GOT3 (cell line): ENCODE measurements at places on chromosomes 2 and 18.

- DNase-seq: no peak
Measured at GRCh38 chr2:39954346-39954745, 175.3 kb upstream of the THUMPD2 start.

DNA sequence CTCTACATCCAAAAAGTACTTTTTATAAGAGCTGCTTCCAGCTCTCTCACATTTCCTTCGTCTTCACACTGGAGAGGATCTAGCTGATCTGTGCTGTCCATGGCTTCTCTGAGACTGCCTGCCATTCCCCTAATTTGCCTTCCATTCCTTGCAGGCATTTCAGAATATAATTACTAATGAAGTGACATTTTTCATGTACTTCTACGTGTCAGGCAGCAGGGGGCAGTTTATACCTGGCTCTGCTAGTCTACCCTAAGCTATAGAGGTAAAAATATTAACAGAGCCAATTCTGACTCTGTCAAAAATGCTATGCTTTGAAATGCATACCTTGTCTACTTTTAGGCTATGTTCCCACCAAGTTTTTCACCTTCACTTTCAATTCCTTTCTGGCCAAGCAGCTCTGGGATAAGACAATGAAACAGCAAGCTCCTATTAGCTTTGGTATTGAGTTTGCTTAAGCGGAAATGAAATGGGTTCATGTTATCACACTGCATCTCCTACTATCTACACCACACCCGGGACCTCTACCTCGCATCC lies 81.9 kb downstream of the MEP1B start:
- DNase-seq: no peak

DNA sequence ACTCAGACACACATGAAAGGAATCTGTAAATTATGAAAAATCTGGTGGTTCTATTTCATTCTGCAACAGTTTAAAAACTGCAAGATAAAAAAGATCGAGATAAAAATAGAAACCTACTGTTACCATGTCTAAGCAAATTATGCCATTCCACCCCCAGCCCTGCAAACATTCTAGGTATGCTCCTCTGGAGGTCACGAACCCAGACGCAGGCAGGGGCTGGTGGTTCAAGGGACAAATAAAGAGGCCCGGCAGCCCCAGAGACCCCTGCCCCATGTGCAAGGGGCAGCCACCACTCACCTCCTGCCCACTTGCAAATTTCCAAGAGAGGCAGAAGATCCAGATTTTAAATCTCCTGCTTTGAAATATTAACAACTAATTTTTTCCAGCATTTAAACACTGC lies 210.5 kb downstream of the ANAPC1 start:
- DNase-seq: no peak

DNA sequence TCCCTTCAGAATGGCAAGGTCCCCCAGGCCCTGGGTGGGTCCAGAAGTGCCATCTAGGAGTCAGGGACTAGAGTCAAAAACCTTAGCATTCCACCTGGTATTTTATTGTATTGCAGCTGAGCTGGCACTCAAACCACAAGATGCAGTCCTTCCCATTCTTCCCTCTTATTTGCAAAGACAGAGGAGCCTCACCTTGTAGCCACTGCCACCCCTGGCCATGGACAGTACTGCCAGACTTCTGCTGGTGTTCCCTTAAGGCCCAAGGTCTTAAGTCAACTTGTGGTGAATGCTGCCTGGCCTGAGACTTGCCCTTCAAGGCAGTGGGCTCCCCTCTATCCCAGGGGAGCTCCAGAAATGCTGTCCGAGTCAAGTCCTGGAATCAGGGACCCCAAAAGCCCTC lies 6.9 kb downstream of the UGT1A10 start:
- DNase-seq: no peak

- no peak for DNase-seq
Measured at GRCh38 chr2:49029406-49029805, 124.9 kb downstream of the FSHR start.

- DNase-seq: no peak
Measured at GRCh38 chr18:24326211-24326610, 71.4 kb downstream of the OSBPL1A start.

GRCh38 chr2:8684540-8684877 lies 2.7 kb downstream of the ID2 start:
- no peak for DNase-seq

DNA sequence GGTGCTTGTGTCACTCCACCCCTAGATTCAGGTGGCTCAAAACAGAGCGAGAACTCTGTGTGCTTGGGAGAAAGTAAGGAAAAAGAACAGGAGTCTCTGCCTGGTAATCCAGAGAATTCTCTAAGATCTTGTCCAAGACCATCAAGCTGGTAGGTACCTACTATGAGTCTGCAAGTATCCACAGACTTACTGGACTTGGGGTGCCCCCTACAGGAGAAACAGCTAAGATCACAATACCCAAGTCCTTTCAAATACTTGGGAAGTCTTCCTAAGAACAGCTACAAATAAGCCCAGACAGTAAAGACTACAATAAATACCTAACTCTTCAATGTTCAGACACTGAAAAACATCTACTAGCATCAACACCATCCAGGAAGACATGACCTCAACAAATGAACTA lies 1143.6 kb upstream of the ACVR2A start:
- DNase-seq: no peak

GRCh38 chr2:226836548-226836885 lies 663 bp downstream of the RHBDD1 start:
- no peak for DNase-seq

GRCh38 chr2:78439122-78439521 lies 586.4 kb upstream of the REG3G start:
- no peak for DNase-seq
